ENCODE measurements at places on chromosomes 11 and 22. TPM values are rescaled to one million over a fixed set of nuclear protein-coding genes. Genes with fewer than 3 reads are reported as not detected.

GRCh38 chr22:22167791-22168189 is 76.8 kb upstream of the VPREB1 start:
- DNase-seq: no peak

GRCh38 chr22:23388517-23388890 is 191.6 kb downstream of the IGLL1 start:
- DNase-seq: no peak

DNA sequence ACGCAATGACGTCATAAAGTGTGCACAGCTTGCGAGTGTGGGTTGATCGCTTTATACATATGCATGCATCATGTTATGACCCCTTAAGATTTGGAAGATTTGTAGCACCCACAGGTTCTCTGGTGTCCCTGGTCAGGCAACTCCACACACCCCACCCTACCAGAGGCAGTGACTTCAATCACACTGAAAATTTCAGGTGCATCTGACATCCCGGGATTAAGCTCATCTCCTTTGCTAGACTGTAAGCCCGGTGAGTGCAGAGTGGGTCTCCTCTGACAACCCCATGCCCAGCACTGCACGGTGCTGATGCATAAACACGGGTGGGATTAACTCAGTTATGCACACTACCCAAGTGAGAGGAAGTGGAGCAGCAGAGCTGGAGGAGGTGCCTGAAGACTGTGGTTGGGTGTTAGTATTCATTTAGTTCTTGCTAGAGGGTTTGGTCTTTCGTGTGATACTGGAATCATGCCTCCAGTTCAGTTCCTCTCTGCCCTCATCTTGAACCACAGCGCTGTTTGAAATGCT is 6.5 kb downstream of the ARSA start:
- no peak for DNase-seq

The INPP5J gene
- 0.23 TPM for total RNA-seq
